ENCODE measurements at places on chromosomes 16 and 17. TPM values are rescaled to one million over a fixed set of nuclear protein-coding genes. Genes with fewer than 3 reads are reported as not detected.

- DNase-seq, result no peak
- H3K36me3 ChIP-seq, result no peaks in the 10 kb centered on the region
- no peaks in the 10 kb centered on the region for H3K27me3 ChIP-seq
- peaks cover 46% of the 10 kb centered on the region for H3K4me1 ChIP-seq
Measured at GRCh38 chr17:28897769-28898526, 415 bp upstream of the FLOT2 start.

KRT33A gene
- not detected for total RNA-seq

DNA sequence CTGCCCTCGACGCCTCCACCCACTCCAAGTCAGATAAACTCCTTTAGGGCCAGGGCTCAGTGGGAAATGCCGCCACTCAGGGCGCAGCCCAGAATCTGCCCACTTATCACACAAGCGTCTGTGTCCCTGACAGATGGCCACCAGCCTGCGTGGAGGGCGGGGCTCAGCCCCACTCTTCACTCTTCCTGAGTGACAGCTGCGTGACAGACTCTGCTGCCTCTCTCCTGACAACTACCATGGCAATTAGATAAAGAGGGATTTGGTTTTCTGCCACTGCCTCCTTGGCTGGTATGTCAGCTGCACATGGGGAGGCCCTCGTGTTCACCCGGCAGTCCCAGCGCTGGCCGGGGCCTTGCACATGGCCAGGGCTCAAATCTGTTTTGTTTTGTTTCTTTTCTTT is 96.2 kb downstream of the RTN4RL1 start:
- H3K27ac ChIP-seq, result no peak overlapping the region
- H3K27me3 ChIP-seq, result no peaks in the 10 kb centered on the region
- peaks cover 7% of the 10 kb centered on the region for H3K4me1 ChIP-seq
- no peak for DNase-seq
- H3K4me3 ChIP-seq, result no peak overlapping the region
- H3K36me3 ChIP-seq, result no peaks in the 10 kb centered on the region

DNA sequence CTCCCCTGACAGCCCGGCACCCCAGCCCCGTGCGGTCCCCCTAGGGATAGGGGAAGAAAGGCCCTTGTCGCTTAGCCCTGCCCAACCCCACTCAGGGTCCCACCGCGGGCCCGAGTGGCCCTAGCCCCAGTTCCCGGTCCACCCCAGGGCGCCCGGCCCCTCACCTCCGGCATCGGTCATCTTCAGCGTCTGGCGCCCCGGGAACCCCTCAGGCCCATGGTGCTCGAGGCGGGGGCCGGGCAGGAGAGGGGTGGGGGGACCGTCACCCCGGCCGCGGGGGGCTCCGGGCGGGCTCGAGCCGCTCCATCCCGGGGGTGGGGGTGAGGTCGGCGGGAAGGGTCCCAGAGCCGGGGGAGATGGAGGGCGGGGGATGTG is 620 bp downstream of the SAMD14 start:
- H3K27me3 ChIP-seq, result no peaks in the 10 kb centered on the region
- no peak for DNase-seq
- no peak overlapping the region for H3K27ac ChIP-seq
- no peaks in the 10 kb centered on the region for H3K36me3 ChIP-seq

GRCh38 chr17:57539529-57540301 is 205.4 kb downstream of the CCDC182 start:
- no peak overlapping the region for H3K4me3 ChIP-seq
- DNase-seq, result no peak
- H3K27me3 ChIP-seq, result no peaks in the 10 kb centered on the region
- H3K27ac ChIP-seq, result no peak overlapping the region
- H3K4me1 ChIP-seq, result no peaks in the 10 kb centered on the region

DNA sequence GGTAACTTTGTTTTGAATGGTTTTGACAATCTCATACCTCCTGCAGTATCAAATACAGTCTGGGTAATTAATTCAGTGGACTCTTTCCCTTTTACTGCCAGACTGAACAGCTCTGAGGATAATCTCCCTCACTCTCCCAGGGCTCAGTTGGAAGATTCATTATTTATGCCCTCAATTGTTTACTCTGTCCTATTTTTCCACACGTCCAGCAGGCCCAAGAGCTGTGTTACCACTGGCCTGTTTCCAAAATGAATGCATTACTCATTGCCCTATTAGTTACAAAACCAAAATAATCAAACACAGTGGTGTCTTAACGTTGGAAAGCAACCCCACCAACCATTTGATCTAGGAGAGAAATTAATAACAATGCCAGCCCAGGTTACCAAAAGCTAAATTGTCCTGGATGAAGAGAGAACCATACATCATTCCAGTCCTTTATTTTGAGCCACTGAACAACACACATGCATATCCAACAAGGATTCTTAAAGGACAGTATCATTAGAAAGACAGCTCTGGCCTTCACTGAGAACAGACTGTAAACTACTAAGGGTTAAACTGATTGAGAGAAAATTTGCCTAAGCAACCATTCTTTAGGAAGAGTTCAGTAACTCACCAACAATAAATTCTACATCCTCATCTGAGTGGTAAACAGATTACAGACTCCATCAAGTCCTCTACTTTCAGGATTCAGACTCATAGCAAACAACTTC is 34.5 kb downstream of the FAM222B start:
- DNase-seq, result no peak
- H3K4me1 ChIP-seq, result peaks cover 53% of the 10 kb centered on the region
- H3K36me3 ChIP-seq, result no peaks in the 10 kb centered on the region
- H3K27me3 ChIP-seq, result no peaks in the 10 kb centered on the region
- peak overlapping the region; percentile 45 for H3K4me3 ChIP-seq
- peak overlapping the region; percentile 81 for H3K27ac ChIP-seq

AURKB gene
- total RNA-seq, result not detected

GRCh38 chr16:53651357-53651756 is 52.3 kb downstream of the RPGRIP1L start:
- no peak overlapping the region for H3K4me3 ChIP-seq
- H3K36me3 ChIP-seq, result peaks cover 2% of the 10 kb centered on the region
- no peaks in the 10 kb centered on the region for H3K4me1 ChIP-seq
- H3K27me3 ChIP-seq, result no peaks in the 10 kb centered on the region

DNA sequence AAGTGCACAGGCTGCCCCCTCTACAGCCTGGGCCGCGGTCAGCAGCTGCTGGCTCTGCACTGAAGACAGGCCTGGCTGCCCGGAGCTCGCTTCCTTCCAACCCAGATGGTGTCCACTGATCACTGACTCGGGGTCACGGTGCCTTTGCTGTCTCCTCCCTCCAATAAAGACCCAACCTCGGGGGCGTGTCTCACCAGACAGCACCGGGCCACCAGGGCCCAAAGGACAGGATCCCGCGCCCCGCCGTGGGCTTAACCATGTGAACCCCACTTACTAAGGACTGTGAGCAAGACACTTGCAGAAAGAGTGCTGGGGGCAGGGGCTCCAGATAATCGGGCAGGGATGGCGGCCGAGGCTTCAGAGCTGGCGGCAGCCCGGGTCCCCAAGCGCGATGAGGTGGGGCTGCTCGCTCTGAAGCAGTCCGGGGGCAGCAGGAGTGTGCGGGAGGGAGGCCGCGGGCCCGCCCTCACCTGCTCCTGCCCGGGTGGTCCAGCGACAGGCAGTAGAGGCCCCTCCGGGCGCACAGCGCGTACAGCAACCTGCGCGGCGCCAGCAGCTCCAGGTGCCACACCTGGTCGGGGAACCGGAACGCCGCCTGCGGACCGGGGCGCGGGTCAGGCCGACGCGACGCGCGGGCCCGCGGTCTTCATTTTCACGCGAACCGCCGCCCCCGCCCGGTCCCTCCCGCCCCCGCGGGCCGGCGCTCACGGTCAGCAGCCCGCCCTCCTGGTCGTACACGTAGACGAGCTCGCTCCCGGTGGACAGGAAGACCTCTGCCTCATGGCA is 502 bp downstream of the FAAP100 start:
- H3K4me3 ChIP-seq, result peak overlapping the region; percentile 98
- no peaks in the 10 kb centered on the region for H3K27me3 ChIP-seq
- DNase-seq, result no peak
- peak overlapping the region; percentile 23 for H3K27ac ChIP-seq
- peaks cover 24% of the 10 kb centered on the region for H3K4me1 ChIP-seq

- no peaks in the 10 kb centered on the region for H3K36me3 ChIP-seq
- H3K4me1 ChIP-seq, result no peaks in the 10 kb centered on the region
- H3K4me3 ChIP-seq, result no peak overlapping the region
- no peaks in the 10 kb centered on the region for H3K27me3 ChIP-seq
- no peak overlapping the region for H3K27ac ChIP-seq
Measured at GRCh38 chr17:44934745-44935105, 12.8 kb downstream of the KIF18B start.

GRCh38 chr16:54510685-54511221 is 224.2 kb upstream of the IRX3 start:
- no peaks in the 10 kb centered on the region for H3K27me3 ChIP-seq
- no peak overlapping the region for H3K4me3 ChIP-seq
- no peak overlapping the region for H3K27ac ChIP-seq
- H3K4me1 ChIP-seq, result peaks cover 11% of the 10 kb centered on the region
- H3K36me3 ChIP-seq, result no peaks in the 10 kb centered on the region

Measured in thoracic aorta (tissue), 2 donors.